ENCODE measurements at places on chromosomes 2 and 18. TPM values are rescaled to one million over a fixed set of nuclear protein-coding genes. Genes with fewer than 3 reads are reported as not detected.
A peak's percentile ranks its signal among the peaks of the same experiment; 100 is the strongest.

Gene ELAC1
- total RNA-seq = 5.9 TPM

Gene CD207
- not detected for total RNA-seq

GRCh38 chr2:170092436-170093060 lies 85.4 kb upstream of the MYO3B start:
- H3K27ac ChIP-seq = no peak overlapping the region
- no peak overlapping the region for H3K4me3 ChIP-seq
- H3K4me1 ChIP-seq = no peaks in the 10 kb centered on the region
- no peaks in the 10 kb centered on the region for H3K36me3 ChIP-seq
- H3K27me3 ChIP-seq = peaks cover 13% of the 10 kb centered on the region
- DNase-seq = no peak

DNA sequence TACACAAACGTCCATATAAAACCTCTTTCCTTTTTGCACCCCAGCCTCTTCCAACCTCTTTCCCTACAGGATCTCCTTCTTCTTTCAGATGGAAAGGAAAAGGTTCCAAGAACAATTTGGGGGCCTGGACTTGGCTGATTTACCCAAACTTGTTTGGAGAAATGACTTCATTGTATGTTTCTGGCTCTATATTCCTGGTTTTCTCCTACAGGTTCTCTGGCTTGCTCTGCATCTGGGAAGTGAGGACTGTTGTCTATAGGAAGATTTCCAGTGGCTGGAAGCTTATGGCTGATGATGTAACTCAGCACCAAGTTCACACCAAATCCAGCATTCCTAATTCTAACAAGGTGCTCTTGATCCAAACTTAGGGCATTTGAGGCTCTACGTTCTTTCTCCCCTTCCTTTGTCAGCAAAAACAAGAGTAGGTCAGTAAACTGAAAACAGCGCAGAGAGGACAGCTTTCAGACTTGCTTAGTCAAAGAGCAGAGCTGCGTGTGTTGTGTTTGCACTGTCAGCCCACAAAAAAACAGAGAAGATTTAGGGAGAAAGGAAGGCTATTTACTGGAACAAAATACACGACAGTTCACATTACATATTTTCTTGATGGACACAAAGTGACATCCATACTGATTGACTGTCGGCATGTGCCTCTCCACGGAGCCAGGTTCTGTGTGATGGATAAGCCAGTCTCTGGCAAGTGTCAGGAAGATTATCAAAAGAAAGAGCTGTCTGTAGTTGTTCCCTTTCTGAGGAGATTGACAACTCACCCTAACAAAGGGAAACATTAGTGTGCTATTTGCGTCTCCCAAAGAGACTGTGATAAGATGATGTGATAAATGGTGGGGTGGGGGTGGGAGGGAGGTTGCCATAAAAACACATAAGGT lies 39.7 kb downstream of the CDCA7 start:
- no peaks in the 10 kb centered on the region for H3K36me3 ChIP-seq
- H3K4me1 ChIP-seq = no peaks in the 10 kb centered on the region
- H3K27ac ChIP-seq = no peak overlapping the region
- H3K27me3 ChIP-seq = peaks cover 38% of the 10 kb centered on the region

Gene SPP2
- not detected for total RNA-seq

DNA sequence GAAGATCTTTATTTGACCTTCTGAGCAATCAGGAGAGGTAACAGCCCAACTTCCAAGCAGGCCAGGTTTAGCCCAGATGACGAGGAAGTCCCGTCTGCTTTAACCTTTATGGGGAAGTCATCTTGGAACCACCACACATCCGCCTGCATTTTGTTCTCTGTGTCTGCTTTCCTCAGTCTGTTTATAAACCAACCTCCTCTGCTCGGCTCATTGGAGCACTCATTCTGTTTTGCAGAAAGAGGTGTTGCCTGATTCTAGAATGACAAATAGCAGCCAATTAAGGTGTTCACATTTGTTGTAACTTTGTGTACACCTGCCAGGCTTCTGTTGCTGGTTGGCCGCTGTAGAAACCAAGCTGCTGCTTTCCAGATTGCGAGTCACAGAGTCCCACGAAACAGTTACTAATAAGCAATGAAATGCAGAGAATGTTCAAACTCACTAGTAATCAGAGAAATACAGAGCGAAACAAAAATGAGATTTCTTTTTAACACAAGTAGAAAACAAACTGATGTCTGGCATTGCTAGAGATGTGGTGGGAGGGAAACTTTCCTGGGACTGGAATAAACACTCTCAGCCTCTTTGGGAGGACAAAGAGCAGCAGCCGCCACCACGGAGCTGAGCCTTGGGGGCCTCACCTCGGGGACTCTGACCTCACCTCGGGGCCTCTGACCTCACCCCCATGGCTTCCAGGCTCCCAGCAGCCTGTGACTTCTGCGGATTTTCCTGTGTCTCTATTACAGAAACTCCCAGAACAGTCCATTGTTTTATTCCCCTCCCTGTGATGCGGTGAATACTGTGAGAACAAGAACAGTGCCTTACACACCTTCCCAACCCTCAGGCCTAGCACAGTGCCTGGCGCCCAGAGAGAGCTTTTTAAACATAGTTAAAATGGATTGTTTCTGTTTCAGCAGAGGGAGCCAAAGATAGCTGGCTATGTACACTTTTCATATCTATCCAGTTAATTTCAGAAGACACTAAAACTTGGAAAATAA lies 64.0 kb downstream of the MBP start:
- peak; percentile 57 for DNase-seq
- peak overlapping the region; percentile 99 for H3K27ac ChIP-seq
- H3K27me3 ChIP-seq = no peaks in the 10 kb centered on the region
- peaks cover 79% of the 10 kb centered on the region for H3K36me3 ChIP-seq
- H3K4me1 ChIP-seq = peaks cover 99% of the 10 kb centered on the region
- H3K4me3 ChIP-seq = peak overlapping the region; percentile 53

DNA sequence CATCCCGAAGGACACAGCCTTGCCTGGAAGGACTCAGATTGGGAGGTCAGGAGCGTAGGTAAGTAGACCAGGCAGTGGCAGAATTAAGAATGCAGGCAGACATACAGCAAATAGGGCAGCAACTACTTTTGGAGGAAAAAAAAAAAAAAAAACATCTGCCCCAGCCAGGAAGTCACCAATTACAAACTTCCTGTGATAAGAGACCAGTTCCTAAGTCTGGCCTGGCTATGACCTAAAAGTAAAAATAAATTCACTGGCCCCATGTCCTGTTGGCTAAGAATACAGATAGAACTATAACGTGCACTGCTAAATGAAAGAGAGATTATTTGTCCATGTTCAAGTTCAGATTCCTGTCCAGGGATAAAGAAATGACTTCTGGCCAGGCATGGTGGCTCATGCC lies 45.2 kb upstream of the NOSTRIN start:
- H3K36me3 ChIP-seq = no peaks in the 10 kb centered on the region
- H3K4me1 ChIP-seq = peaks cover 17% of the 10 kb centered on the region
- DNase-seq = no peak
- H3K27me3 ChIP-seq = no peaks in the 10 kb centered on the region

DNA sequence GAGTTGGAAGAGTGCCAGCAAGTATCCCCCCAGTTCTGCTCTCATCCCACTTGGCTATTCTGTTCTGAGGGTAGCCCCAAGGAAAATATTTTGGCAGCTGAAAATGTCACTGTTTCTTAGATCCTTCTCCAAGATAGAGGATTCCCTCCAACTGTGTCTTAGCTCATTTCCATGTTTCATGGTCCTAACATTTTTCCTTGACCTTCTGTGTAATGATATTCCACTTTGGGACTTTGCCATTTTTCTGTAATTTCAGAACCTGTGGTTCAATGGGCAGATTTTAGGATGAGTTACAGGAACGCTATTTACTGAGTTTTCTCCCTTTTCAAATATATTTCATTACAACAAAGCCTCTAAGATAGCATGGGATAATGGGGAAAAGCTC lies 34.7 kb downstream of the NHEJ1 start:
- H3K36me3 ChIP-seq = no peaks in the 10 kb centered on the region
- peaks cover 11% of the 10 kb centered on the region for H3K4me1 ChIP-seq
- H3K4me3 ChIP-seq = no peak overlapping the region
- DNase-seq = no peak

- H3K4me1 ChIP-seq = no peaks in the 10 kb centered on the region
- no peak overlapping the region for H3K27ac ChIP-seq
- no peaks in the 10 kb centered on the region for H3K36me3 ChIP-seq
- peaks cover 23% of the 10 kb centered on the region for H3K27me3 ChIP-seq
Observed at GRCh38 chr2:42001711-42002201, 46.1 kb upstream of the PKDCC start.

- H3K4me3 ChIP-seq = no peak overlapping the region
- H3K27ac ChIP-seq = no peak overlapping the region
- no peaks in the 10 kb centered on the region for H3K36me3 ChIP-seq
- H3K4me1 ChIP-seq = no peaks in the 10 kb centered on the region
Observed at GRCh38 chr18:60147323-60147722, 225.3 kb downstream of the MC4R start.

Gene CHCHD5
- total RNA-seq = 47.5 TPM

Gene SLC30A3
- total RNA-seq = 0.45 TPM

GRCh38 chr2:232779934-232780333 lies 3.6 kb upstream of the KCNJ13 start:
- H3K27me3 ChIP-seq = no peaks in the 10 kb centered on the region
- DNase-seq = no peak
- no peak overlapping the region for H3K4me3 ChIP-seq
- H3K4me1 ChIP-seq = peaks cover 21% of the 10 kb centered on the region

DNA sequence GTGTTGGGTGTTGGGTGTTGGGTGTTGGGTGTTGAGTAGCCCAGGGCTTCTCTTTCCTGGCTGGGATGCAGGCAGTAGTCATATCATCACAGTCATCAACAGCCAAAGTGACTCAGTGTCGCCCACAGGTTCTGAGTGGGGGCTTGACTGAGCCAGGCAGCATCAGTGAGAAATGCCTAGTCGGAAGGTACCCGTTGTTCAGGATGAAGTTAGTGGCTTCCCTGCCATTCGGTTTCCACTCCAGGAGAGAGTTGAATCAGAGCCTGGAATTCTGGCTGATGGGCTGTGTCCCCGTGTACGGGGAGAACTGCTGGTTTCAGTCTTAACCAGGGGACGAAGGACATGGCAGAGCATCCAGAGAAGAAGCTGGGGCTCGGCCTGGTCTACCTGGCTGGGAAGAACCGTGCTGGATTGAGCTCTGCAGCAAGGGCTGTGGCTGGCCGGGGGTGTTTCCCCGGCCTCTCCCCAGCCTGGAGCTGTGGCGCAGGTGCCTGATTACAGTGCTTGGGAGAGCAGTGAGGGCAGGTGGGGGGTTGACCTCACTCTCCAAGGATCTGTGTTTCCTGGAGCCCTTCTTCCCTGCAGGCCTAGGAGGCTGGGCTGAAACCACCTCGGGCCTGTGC lies 49.4 kb downstream of the AGAP1 start:
- H3K36me3 ChIP-seq = no peaks in the 10 kb centered on the region
- no peaks in the 10 kb centered on the region for H3K4me1 ChIP-seq
- H3K4me3 ChIP-seq = no peak overlapping the region
- no peak for DNase-seq
- H3K27ac ChIP-seq = no peak overlapping the region

GRCh38 chr2:23452853-23453420 lies 68.0 kb downstream of the KLHL29 start:
- no peak overlapping the region for H3K27ac ChIP-seq
- DNase-seq = no peak
- H3K36me3 ChIP-seq = no peaks in the 10 kb centered on the region
- H3K27me3 ChIP-seq = peaks cover 21% of the 10 kb centered on the region
- peaks cover 19% of the 10 kb centered on the region for H3K4me1 ChIP-seq
- no peak overlapping the region for H3K4me3 ChIP-seq

Gene MEP1B
- not detected for total RNA-seq

GRCh38 chr18:44458777-44459176 lies 221.9 kb upstream of the SETBP1 start:
- no peaks in the 10 kb centered on the region for H3K27me3 ChIP-seq
- no peak overlapping the region for H3K27ac ChIP-seq
- DNase-seq = no peak
- no peak overlapping the region for H3K4me3 ChIP-seq
- no peaks in the 10 kb centered on the region for H3K36me3 ChIP-seq
- no peaks in the 10 kb centered on the region for H3K4me1 ChIP-seq

Gene RBKS
- 2.8 TPM for total RNA-seq

GRCh38 chr2:11357428-11357972 lies 13.1 kb upstream of the ROCK2 start:
- peaks cover 6% of the 10 kb centered on the region for H3K27me3 ChIP-seq
- H3K4me1 ChIP-seq = no peaks in the 10 kb centered on the region

- no peaks in the 10 kb centered on the region for H3K36me3 ChIP-seq
- no peaks in the 10 kb centered on the region for H3K27me3 ChIP-seq
- DNase-seq = no peak
- H3K4me3 ChIP-seq = no peak overlapping the region
- no peaks in the 10 kb centered on the region for H3K4me1 ChIP-seq
Observed at GRCh38 chr2:145316496-145316895, 796.6 kb upstream of the ZEB2 start.

GRCh38 chr18:72605376-72605775 lies 61.2 kb upstream of the CBLN2 start:
- no peaks in the 10 kb centered on the region for H3K27me3 ChIP-seq
- H3K4me3 ChIP-seq = no peak overlapping the region
- H3K36me3 ChIP-seq = no peaks in the 10 kb centered on the region
- DNase-seq = no peak
- no peak overlapping the region for H3K27ac ChIP-seq

DNA sequence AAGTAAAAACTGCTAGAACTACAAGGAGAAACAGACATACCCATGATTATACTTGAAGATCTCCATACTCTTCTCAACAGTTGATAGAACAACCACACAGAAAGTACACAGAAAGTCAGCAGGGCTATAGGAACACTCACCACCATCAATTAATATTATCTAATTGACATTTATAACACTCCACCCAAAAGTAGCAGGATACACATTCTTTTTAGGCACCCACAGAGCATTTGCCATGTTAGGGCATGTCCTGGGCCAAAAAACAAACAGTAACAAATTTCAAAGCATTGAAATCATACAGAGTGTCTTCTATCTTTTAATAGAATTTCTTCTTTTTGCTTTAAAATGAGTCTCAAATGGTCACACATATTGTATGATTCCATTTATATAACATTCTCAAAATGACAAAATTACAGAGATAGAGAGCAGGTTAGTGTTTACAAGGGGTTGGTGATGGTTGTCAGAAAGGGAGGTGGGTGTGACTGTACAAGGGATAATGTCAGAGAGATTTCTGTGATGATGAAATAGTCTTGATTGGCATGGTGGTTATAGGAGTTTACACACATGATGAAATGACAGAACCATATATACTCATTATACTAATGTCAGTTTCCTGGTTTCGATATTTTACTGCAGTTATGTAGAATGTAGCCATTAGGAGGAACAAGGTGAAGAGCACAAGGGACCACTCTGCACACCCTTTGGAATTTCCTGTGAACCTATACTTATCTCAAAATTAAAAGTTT lies 82.8 kb downstream of the NCK2 start:
- peaks cover 83% of the 10 kb centered on the region for H3K4me1 ChIP-seq
- H3K4me3 ChIP-seq = no peak overlapping the region
- H3K27ac ChIP-seq = peak overlapping the region; percentile 21
- DNase-seq = no peak

Gene LYG1
- total RNA-seq = 0.88 TPM

Gene ADD2
- total RNA-seq = 1.3 TPM

GRCh38 chr2:20913491-20913890 lies 90.6 kb upstream of the LDAH start:
- H3K27me3 ChIP-seq = peaks cover 20% of the 10 kb centered on the region
- H3K4me3 ChIP-seq = no peak overlapping the region
- H3K27ac ChIP-seq = no peak overlapping the region
- H3K36me3 ChIP-seq = no peaks in the 10 kb centered on the region

- DNase-seq = no peak
- H3K27me3 ChIP-seq = no peaks in the 10 kb centered on the region
- H3K4me3 ChIP-seq = no peak overlapping the region
- peak overlapping the region; percentile 8 for H3K27ac ChIP-seq
- H3K4me1 ChIP-seq = peaks cover 32% of the 10 kb centered on the region
Observed at GRCh38 chr2:181037922-181038321, 57.5 kb downstream of the UBE2E3 start.

Gene EPAS1
- total RNA-seq = 79.0 TPM

Data from activated CD4-positive, alpha-beta memory T cell treated with anti-CD3 and anti-CD28 coated beads, Interleukin-2, amount 10 ng/mL, durations not matched to agents 7 days and 5 days (primary cell).